ENCODE measurements at places on chromosomes 6 and 20.

GRCh38 chr6:39348740-39349139, 26.2 kb upstream of the KCNK16 start:
- DNase-seq, result no peak

GRCh38 chr20:63402860-63403220, 41.7 kb upstream of the CHRNA4 start:
- no peak for DNase-seq

DNA sequence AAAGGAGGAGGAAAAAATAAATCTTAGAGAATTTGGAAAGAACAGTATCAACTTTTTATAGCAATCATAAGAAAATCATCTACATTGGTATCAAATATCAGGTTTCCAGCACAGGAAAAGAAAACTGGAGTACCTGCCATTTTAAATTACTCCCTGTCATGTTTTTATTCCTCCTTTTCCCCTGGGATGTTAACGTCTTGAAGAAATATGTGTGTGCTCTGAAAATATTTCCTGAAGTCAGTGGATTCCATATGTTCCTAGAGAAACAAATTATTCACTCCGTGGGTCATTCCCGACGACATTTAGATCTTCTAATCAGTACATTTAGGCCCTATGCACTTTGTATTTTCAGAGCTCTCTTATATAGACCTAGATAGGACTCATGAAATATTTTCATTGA, 42.0 kb upstream of the RSPO3 start:
- no peak for DNase-seq

DNA sequence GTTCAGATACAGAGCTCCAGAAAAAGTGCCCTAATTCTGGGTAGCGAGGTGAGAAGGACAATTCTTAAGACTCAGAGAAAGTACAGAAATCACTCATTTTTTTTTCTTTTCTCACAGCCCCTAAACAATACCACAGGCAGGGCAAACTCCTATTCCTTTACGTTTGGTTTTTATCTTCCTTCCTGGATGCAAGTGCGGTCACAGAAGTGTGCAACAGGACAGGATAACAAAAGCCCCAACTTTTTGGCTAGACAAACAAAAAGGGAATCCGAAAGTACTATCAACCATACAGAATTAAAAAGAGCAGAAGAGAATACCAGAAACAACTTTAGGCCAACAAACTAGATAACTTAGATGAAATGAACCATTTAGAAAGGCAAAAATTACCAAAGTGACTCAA, 18.4 kb upstream of the BEND6 start:
- DNase-seq, result no peak

All from epithelial cell of proximal tubule (primary cell).